ENCODE measurements at places on chromosomes 2 and 18.

GRCh38 chr2:55901941-55902340 lies 21.6 kb downstream of the EFEMP1 start:
- no peak for DNase-seq

- DNase-seq, result no peak
These were observed 2.8 kb downstream of the RAB12 start for GRCh38 chr18:8611916-8612576.

- DNase-seq, result no peak
These were observed 3.4 kb downstream of the TCF23 start for GRCh38 chr2:27152102-27152795.

DNA sequence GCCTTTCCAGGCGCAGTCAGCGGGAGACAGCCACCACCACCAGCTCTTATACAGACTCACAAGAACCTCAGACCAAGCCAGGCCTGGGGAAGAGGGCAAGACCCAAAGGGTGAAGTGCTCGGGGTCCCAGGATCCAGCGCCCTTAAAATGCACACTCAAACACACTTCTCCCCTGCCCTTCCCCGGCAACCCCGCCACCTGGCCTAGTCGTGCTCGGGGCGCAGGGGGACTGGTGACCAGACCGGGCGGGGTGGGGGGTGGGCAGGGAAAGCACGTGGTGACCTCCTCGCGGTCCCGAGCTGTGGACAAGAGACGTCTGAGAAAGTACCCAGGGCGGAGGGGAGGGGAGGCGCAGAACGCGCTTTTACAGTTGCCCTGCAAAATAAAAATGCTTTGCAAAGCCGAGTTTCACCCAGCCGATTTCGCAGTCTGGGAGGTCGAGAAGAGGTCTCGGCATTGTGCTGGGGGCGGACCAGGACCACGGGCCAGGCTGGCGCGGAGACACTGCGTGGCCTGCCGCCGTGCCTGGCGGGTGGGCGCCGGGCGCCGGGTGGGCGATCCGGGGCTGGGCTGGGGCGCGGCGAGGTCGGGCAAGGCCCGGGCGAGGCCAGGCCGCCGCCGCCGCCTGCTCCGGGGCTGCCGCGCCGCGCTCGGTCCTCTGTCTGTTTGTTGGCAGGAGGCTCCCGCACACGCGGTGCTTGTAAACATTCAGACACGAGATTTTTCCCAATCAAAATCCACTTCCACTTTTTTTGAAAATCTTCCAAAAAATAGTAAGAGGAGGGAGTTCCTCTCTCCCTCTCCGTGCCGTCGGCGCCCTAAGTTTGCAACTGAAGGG lies 2.0 kb downstream of the BCL11A start:
- DNase-seq, result no peak

DNA sequence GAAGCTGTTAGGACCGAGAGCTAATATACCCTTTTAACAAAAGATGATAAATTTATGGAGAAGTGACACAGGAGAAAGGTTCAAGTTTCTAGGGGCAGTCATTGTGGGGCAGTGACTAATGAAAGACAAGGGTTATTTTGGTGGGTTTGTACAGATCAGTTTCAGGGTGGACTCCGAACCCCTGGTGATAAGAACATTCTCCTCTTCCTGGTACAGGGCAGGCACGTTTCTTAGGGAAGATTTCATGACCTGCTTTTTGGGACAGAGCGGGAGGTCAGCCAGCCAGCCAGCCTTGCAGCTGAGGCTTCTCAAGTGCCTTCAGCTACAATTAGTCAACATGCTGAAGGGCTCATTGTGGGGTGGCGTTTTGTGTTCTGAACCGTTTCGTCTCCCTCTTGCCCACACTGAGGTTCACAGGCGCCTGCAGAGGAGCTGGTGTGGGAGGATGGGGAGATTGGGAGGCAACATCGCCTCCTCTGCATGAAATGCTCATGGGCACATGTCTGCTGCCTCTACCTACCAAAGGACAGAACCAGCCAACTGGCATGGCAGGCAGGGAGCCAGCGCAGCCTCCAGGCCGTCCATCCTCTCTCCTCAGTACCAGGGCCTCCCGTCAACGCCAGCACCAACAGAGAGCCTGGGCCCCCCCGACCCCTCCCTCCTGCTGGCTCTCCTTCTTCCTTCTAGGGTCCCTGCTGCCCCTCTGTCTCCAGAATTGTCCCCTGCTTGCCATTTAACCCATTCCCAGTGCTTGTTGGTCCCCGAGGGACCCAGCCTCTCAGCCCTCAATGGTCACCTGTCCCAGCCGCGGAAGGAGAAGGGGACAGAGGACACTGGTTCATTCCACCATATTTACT lies 9.6 kb downstream of the CHMP1B start:
- no peak for DNase-seq

GRCh38 chr18:45274026-45274425 lies 341.2 kb upstream of the SLC14A2 start:
- DNase-seq, result no peak

DNA sequence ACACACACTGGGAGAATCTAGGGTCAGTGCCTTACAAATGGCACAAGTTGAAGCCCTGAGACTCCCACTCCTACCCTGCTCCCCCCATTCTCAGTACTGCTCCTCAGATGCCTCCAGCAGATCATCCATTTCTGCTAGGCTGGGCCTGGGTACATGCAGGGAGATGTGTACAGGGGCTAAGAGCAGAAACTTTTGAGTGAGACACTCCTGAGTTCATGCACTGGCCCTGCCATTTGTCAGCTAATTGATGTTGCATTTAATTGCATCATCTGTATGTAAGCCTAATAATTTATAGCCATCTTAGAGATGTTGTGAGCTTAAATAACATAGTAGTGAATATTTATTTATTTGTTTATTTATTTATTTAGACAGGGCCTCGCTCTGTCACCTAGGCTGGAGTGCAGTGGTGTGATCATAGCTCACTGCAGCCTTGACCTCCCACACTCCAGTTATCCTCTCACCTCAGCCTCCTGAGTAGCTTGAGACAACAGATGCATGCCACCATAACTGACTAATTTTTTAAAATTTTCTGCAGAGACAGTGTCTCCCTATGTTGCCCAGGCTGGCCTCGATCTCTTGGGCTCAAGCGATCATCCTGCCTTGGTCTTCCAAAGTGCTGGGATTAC lies 4.8 kb upstream of the CASP8 start:
- no peak for DNase-seq

GRCh38 chr2:207176247-207176646 lies 10.5 kb upstream of the KLF7 start:
- DNase-seq, result no peak

GRCh38 chr2:4101936-4102335 lies 398.6 kb downstream of the DCDC2C start:
- DNase-seq, result no peak

DNA sequence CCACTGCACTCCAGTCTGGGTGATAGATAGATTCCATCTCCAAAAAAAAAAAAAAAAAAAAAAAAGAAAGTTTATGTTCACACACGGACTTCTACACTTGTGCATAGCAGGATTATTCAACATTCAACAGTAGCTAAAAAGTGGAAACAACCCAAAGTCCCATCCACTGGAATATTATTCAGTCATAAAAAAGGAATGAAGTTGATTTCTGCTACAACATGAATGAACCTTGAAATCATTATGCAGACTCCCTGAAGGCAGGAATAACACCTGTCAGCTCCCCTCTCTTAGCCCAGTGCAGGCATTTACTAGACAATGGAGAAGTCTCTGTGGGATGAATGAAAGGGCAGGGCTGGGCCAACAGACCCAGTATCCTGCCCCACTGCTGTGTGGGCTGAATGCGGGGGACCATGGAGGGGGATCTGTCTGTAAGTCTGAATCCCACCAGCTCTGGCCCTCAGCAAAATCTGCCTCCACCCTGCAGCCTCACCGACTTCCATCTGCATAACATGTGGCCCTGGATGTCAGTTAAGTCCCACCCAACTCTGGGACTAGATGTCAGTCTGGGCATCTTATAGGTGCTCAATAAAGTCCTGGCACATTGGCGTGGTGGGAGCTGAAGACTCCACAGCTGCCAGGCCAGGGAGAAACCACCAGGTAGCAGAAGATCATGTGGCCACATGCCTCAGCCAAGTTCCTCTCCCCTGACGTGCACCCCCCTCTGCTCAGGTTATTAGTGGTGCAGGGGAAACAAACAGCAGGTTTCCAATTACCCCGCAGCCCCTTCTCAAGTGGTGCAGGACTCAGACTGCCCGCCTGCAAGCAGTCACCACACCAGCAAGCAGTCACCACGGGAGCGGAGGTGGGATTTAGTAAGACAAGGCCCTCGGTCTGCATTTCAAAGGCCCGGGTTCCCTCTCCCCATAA lies 8.9 kb downstream of the ZFP36L2 start:
- no peak for DNase-seq

GRCh38 chr2:55168221-55169154 lies 63.6 kb downstream of the CLHC1 start:
- DNase-seq, result peak; percentile 38

- DNase-seq, result no peak
These were observed 47.1 kb upstream of the MAP4K3 start for GRCh38 chr2:39484206-39484605.

DNA sequence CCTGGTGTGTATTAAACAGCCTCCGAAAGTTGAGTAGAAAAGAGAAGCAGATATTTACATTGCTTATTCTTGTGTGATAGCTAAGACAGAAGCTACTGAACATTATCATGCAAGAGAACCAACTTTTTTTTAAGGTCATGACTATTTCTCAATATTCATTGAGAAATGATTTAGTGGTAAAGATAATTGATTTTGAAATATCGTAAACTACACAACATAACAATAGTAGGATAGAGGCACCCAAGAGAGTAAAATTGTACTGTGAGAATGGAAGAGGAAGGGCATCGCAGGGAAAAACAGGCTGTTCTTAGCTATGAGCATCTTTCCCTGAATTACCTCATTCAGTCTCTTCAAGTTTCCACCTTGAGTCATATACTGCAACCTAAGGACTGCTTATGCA lies 25.2 kb downstream of the HRH4 start:
- DNase-seq, result no peak

DNA sequence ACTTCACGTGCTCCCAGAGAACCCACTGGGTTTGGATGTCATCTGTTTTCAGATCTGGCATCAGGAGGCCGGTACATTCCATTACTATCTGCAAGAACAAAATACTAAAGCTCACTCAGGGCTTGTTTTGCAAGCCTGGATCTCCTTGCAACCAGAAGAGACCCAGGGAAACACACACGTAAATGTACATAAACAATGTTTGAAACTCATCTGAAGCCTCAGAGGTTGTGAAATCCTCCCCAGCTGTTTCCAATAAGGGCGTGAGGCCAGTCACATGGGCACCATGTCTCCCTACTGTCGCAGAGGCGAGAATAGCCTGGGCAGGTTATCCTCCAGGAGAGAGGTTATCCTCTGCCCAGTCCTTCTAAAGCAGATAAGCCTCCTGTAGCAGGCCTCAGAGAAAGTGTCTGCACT lies 186.9 kb downstream of the GFPT1 start:
- no peak for DNase-seq

DNA sequence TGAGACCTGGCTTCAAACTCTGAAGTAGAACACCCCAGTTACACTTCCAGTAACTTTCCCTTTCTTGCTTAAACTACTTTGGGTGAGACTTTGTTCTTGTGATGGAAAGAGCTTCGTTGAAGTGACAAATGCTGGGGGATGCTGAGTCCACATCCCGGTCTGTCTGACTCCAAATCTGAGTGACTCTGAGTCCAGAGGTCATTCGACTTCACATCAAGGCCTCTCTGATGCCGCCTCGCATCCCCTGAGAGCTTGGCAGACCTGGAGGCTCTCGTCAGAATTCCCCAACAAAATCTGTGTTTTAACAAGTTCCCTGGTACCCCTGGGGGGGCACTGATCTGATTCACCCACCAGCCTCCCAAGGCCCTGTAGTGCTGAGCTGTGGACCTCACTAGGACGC lies 31.6 kb upstream of the ROCK2 start:
- DNase-seq, result no peak

GRCh38 chr2:29010946-29011345 lies 29.8 kb downstream of the TOGARAM2 start:
- DNase-seq, result no peak

GRCh38 chr2:40315683-40316082 lies 136.2 kb downstream of the SLC8A1 start:
- DNase-seq, result no peak

DNA sequence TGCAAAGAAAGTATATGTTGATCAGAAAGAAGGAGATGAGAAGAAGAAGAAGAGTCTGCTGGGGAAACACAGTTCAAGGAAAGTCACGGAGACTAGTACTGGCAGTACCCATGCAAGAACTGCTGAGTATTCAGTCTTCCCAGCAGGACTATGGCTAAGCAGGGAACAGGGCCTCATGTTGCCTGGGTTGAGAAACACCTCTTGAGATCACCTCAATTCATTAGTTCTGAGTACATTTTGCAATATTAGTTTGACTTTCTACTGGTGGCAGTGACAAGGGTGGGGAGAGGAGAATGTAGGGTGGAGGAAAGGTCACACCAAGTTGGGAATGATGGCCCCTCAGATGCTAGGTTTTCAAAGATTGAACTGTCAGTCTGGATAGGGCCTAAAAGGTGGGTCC lies 50.5 kb downstream of the MRPL33 start:
- DNase-seq, result no peak

DNA sequence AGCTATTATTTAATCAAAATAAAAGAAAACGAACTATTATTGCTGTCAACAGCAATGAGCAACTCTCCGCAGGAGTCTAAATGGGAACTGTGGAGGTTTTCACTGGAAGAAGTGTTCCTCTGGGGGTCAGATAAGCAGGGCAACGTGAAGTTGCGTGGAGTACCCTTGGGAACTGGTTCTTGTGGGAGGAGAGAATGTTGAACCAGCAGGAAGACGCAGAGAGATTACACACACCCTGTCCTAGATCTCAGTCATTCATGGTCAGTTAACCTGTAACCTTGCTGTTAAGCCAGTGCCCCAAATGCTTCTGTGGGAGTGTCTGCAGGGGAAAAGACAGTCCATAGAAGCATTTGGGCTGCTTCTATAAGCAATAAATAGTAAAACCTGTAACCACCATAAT lies 20.4 kb upstream of the CABLES1 start:
- DNase-seq, result no peak

DNA sequence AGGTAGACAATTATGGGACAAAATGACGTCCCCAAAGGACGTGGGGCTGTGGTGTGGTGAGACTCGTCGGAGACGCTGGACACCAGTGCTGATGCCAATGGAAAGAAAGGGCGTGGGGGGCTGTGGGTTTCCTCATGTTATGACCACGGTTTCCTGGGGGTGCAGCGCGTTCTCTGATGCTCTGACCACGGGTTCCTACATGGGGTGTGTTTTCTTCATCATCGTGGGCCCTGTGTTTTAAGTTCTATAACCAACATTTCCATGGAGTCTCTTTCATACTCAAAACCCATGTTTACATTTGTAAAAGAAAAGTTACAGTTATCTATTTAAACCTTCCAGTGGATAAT lies 141.6 kb downstream of the RTP5 start:
- no peak for DNase-seq

DNA sequence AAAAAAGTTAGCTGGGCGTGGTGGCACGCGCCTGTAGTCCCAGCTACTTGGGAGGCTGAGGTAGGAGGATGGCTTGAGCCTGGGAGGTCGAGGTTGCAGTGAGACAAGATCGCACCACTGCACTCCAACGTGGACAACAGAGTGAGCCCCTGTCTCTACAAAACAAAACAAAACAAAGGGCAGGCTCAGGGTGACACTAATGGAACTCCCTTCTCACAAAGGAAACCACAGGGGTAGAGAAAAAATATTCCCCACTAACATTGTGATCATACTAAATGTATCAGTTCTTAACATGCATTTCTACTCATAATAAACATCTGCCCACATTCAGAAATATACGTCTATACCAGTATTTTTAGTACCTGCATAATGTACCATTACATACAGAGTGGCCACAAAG lies 21.1 kb downstream of the STAM2 start:
- no peak for DNase-seq

- no peak for DNase-seq
These were observed 160.5 kb downstream of the GLI2 start for GRCh38 chr2:120896126-120896525.
